ENCODE measurements at places on chromosomes 6 and 20. TPM values are rescaled to one million over a fixed set of nuclear protein-coding genes. Genes with fewer than 3 reads are reported as not detected.

The LY6G6F gene
- not detected for total RNA-seq

DNA sequence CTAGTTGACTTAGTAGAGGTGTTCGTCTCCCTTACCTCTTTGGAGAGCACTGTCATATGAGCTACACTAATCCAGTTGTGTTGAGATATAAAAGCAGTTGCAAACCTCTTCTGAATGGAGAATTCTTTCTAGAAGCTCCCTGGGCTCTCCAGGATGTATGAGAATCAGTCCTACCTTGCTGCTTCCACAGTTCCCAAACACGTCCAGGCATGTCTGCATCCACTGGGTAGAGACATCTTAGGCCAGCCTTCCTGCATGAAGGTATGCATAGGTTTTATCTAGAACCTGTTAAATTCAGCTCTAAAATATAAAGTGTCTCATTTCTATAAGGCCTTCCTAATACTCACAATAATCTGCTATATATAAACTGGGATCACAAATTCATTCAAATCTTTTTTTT is 297.7 kb downstream of the CDC5L start:
- H3K27ac ChIP-seq: no peak overlapping the region
- H3K4me1 ChIP-seq: no peaks in the 10 kb centered on the region
- H3K27me3 ChIP-seq: no peaks in the 10 kb centered on the region
- no peak overlapping the region for H3K4me3 ChIP-seq
- H3K36me3 ChIP-seq: no peaks in the 10 kb centered on the region

GRCh38 chr20:31770243-31770642 is 31.2 kb downstream of the TPX2 start:
- DNase-seq: no peak
- no peak overlapping the region for H3K4me3 ChIP-seq
- no peak overlapping the region for H3K27ac ChIP-seq
- H3K36me3 ChIP-seq: no peaks in the 10 kb centered on the region
- no peaks in the 10 kb centered on the region for H3K27me3 ChIP-seq
- H3K4me1 ChIP-seq: peaks cover 4% of the 10 kb centered on the region

The METTL24 gene
- 6.6 TPM for total RNA-seq

GRCh38 chr20:50191544-50192363 is 1.1 kb downstream of the CEBPB start:
- H3K27ac ChIP-seq: peak overlapping the region; percentile 91
- H3K27me3 ChIP-seq: no peaks in the 10 kb centered on the region
- no peaks in the 10 kb centered on the region for H3K36me3 ChIP-seq
- DNase-seq: peak; percentile 71
- peak overlapping the region; percentile 74 for H3K4me3 ChIP-seq
- H3K4me1 ChIP-seq: peaks cover 11% of the 10 kb centered on the region

The SPATA25 gene
- 4.5 TPM for total RNA-seq

The OR2J3 gene
- total RNA-seq: 0.05 TPM

DNA sequence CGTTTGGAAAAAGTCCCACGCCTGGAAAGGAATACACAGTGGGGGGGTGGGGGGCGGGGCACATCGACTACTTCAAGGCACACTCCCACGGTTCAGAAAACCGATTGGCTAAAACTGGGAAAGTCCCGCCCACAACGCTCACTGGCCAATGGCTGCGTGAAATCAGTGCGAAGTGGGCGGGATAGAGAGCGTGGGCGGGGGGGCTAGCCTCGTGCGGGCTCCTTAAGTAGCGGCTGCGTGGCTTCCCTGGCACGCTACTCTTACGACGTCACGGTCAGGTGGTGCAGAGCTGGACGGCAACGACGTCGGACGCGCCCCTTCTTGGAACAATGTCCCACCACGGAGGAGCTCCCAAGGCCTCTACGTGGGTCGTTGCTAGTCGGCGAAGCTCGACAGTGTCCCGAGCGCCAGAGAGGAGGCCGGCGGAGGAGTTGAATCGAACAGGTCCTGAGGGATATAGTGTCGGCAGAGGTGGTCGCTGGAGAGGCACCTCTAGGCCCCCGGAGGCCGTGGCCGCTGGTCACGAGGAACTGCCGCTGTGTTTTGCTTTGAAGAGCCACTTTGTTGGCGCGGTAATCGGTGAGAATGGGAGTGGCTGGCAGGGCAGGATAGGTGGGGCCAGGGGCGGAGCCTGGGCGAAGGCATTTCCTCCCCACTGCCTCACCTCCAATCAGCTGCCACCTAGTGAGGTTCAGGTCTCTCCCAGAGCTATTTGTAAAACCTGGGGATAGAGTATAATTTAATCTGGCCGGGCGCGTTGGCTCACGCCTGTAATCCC is at the start of gene DDX43:
DDX43 (plus strand) TSS at position 252 of the 778 bp plus-strand sequence; CDS start at position 330, 78 bp downstream.
- H3K4me1 ChIP-seq: no peaks in the 10 kb centered on the region
- no peak within 1 kb of the TSS for H3K27ac ChIP-seq
- no peaks in the 10 kb centered on the region for H3K27me3 ChIP-seq
- H3K36me3 ChIP-seq: no peaks in the 10 kb centered on the region

GRCh38 chr6:116586738-116587137 is 15.4 kb downstream of the RWDD1 start:
- no peaks in the 10 kb centered on the region for H3K36me3 ChIP-seq
- no peak for DNase-seq
- no peaks in the 10 kb centered on the region for H3K4me1 ChIP-seq
- no peak overlapping the region for H3K27ac ChIP-seq

DNA sequence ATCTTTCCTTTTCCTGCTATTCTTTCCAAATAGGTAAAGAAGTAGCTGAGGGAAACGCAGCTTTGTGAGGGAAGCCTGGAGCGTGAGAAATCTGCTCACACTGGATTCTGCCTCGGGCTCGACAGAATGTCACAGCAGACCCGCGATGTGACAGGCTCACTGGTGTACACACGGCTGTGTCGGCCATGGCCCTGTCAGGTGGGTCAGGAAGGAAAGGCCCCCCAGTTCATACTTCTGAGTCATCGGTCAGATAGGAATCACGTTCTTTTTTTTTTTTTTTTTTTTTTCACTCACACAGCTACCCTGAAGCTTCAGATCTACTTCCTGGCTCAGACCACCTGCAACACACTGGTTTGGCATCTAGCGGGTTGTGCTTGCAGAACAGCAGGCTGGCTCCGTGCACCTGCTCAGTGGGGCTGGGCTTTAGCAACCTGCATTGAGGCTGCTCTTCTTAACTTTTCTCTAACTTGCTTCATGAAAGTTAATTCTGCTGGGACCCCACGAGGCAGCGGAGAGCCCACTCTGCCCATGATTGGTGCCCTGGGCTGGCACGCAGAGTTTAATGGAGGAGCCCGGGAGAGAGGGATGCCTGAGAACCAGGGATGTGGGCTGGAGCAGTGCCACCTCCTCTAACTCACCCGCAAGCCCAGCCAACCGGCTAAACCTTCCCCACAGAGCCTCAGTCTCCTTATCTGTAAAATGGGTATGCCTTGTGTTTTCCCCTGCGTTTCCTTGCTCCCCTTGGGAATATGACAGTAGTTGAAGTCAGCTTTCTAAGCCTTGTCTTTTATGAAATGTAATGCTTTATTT is 61.5 kb upstream of the FNDC1 start:
- no peak for DNase-seq
- no peak overlapping the region for H3K4me3 ChIP-seq
- H3K27me3 ChIP-seq: no peaks in the 10 kb centered on the region

Data from ovary (tissue), 10 donors.